ENCODE measurements at places on chromosomes 3 and 15.

GRCh38 chr15:47944637-47945288 is 176.0 kb upstream of the SLC24A5 start:
- DNase-seq = no peak

DNA sequence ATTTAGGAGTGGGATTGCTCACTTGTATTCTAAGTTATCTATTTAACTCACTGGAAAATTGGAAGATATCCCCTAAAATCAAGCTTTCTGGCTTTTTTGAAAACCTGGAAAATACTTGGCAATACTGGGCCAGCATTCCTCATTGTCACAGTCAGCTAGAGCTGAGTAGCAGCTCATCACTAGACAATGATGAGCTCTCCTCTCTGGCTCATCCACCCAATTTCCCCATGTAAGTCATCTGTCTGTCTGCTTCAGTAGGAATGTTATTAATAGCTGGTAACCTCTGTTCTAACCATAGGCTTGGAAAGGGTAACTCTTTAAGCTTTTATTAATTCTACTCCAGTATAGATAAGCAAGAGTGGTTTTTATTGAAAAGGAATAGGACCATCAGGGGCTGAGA is 39.7 kb upstream of the PIK3R4 start:
- no peak for DNase-seq

DNA sequence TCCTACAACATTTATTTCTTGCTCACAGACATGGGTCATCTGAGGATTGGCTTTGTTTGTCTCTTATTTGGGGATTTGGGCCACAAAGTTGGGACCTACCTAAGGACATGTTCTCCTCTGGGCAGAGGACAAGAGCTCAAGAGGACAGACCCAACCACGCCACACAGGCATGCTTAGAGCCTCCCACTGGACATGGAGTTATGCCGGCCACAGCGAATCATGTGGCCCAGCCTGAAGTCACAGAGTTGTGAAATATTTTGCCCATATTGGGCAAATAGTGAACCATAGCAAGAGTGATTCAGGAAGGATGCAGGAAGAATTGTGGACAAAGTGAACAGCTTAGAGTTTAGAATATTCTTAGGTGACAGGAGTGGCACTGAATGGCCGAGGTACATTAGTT is 9.9 kb downstream of the TRAK1 start:
- peak; percentile 71 for DNase-seq

DNA sequence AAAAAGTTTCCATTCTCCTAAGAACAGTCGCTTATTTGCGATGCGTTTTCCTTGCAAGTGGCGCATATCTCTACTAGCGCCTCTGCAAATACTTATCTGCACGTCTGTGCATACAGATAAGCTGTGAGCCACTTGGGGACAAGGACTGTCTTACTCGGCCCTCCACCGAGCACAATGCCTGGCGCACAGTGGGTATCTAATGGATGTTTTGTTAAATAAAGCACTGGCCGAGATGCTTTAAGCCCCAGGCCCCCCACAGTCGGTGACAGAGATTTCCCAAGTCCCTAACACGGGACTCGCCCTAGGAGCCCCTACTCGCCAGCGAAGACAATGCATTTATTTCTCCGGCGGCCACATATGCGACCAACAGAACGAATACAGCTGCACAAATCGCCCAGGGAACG is 503 bp downstream of the HLTF start:
- peak; percentile 65 for DNase-seq

All from AML-193 (cell line).